Fibroblast of skin of left biceps (primary cell): ENCODE measurements at places on chromosomes 1 and 21.
A peak's percentile ranks its signal among the peaks of the same experiment; 100 is the strongest.

- no peak for DNase-seq
Observed at GRCh38 chr21:21559285-21560045, 561.3 kb downstream of the NCAM2 start.

GRCh38 chr1:231590453-231591198 is 36.0 kb upstream of the DISC1 start:
- peak; percentile 21 for DNase-seq

GRCh38 chr1:240199758-240200645 is 108.3 kb downstream of the FMN2 start:
- no peak for DNase-seq

DNA sequence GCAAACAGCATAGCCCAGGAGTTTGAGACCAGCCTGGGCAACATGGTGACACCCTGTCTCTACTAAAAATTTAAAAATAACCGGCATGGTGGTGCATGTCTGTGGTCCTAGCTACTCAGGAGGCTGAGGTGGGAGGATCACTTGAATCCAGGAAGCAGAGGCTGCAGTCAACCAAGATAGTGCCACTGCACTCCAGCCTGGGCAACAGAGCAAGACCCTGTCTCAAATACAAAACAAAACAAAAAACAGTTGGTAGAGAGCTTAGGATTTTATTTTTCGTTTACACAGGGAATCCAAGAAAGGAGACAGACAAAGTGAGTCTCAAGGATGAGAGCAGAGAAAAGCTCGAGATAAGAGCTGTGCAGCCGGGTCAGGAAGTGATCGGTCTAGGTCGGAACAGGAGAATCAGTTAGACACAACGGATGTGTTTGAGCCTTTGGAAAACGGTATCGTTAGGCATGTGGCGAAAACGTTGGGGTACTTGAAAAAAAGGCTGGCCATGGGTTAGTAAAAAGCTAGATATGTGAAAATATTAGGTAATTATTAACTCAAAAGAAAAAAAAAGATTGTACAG is 1.7 kb upstream of the MIB2 start:
- no peak for DNase-seq

- DNase-seq = no peak
Observed at GRCh38 chr1:24970399-24970753, 40.3 kb upstream of the RUNX3 start.

DNA sequence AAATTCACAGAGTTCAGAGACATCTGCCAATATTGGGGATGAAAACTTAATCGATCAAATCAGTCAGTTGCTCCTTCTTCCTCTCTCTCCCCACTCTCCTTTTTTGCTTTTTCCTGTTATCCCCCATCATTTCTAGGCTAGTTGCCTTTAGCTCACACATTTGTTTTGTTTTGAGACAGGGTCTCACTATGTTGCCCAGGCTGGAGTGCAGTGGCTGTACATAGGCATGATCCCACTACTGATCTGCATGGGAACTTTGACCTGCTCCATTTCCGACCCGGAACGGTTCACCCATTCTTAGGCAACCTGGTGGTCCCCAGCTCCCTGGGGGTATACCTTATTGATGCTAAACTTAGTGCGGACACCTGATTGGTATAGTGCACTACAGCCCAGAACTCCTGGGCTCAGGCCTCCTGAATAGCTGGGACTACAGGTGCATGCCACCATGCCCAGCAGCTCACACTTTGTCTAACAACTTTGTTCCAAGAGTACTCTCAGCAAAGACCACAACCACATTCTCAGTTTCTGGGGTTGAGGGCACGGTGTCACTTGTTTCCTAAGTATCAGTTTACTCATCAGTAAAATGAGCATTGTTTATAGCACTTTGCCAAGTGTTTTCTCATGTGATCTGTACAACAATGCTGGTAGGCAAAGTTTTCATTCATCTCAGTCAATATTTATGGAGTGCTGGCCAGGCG is 6.7 kb upstream of the ELOA start:
- DNase-seq = no peak

DNA sequence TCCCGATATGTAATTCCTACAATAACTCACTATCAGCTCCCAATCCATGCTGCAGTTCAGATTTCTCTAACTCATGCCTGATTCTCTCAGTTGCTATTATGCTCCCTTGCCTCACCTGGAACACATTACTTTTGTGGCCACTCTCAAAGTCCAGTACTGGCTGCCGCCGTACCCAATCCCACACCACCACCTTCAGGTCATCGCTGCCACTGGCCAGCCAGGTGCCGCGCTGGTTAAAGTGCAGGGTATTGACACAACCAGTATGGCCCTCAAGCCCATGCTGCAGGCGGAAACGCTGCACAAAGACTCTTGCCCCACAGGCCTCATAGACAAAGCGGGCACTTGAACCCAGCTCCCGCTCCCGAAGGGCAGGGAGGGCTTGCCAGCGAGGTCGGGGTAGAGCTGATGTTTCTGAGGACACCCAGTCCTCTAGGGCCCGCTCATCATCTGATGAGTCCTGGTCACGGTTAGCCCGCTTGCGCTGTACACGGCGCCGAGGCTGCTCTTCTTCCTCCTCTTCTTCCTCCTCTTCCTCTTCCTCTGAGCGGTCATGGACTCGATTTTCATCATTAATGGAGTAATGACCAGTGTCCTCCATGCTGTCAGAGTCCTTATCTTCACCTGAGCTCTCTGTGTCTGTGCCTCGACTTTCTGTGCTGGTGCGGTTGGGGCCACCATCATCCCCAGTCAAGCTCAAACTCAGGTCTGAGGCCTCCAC is 22.6 kb downstream of the DCAF8 start:
- no peak for DNase-seq

DNA sequence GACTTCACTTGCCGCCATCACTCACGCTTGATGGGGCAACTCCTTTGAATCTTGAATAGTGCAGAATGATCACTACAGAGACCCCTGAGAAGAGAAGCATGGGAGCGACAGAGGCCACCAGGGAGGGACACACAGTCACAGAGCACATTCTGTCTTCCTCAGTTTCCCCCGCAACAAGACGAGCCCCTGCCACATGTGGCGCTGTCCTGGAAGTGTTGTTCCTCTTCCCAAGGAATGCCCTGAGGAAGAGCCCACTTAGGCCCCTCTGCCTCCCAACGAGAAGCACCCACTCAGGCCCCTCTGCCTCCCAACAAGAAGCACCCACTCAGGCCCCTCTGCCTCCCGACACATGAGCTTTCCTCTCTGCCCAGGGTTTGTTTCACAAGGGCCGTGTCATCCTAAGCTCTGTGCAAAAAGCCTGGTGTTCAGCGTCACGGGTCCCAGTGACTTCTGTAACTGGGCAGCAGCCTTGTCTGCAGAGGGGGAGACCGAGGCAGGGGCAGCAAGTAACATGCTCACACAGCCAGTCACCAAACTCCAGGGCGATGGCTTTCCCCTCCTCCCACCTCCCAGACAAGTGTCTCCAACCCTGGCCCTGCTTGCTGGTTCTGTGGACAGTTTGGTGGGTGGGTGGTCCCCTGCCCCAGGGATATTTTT is 19.8 kb downstream of the SLC37A1 start:
- DNase-seq = no peak
